ENCODE measurements at places on chromosomes 2 and 18. TPM values are rescaled to one million over a fixed set of nuclear protein-coding genes. Genes with fewer than 3 reads are reported as not detected.

DNA sequence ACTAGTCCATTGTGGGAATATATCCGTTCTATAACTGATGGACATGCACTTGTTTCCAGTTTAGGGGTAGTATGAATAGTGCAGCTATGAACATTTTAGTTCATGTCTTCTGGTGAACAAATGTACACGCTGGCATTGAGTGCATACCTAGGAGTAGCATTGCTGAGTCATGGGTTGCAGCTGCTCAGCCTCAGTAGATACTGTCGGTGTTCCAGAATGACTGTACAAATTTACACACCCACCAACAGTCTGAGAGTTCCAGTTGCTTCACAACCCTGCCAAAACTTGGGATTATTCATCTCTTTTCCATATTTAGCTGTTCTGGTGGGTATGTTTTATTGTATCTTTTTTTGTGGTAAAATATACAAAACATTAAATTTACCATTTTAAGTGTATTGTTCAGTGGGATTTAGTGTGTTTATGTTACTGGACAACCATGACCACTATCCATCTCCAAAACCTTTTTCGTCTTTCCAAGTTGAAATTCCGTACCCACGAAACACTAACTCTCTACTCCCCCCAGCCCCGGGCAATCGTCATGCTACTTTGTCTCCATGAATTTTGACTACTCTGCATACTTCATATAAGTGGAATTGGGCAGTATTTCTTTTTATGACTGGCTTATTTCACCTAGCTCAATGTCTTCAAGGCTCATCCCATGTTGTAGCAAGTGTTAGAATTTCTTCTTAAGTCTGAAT lies 281.0 kb downstream of the PRKCE start:
- DNase-seq, result no peak

DNA sequence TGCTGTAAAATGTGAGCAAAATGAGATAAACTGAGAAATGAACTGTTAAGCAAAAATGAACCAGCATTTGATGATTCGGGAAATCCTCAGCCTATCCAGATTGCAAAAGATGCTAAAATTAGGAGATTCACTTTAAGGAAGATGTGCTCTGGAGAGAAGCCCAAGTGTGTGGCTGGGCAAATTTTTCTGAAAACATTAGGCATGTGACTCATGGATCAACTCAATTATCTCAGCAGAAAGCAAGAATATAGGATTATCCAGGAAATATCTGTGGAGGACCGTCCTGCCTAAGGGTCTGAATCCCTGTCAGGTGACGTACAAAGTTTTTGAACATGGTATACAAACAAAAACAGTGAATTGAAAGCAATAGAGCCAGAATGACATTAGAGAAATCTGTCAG lies 1268.3 kb upstream of the TMEFF2 start:
- no peak for DNase-seq

CHPF gene
- 27.7 TPM for total RNA-seq

- DNase-seq, result no peak
These were observed 2.9 kb upstream of the COQ10B start for GRCh38 chr2:197450465-197450864.

NEURL3 gene
- not detected for total RNA-seq

DNA sequence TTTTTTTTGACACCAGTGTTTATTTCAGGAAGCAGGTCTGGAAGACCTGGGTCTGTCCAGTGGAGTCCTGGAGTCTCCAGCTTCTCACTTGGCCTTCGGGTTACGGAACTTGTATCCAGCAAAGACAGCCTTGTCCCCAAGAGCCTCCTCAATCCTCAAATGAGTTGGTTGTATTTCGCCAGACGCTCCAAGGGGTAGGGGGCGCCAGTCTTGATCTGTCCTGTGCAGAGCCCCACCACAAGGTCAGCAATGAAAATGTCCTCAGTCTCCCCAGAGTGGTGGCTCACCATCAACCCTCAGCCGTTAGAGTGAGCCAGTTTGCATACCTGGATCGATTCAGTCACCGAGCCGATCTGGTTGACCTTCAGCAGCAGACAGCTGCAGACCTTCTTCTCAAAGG lies 21.9 kb downstream of the ASXL2 start:
- DNase-seq, result peak; percentile 15

GRCh38 chr2:83528767-83529166 lies 930.3 kb downstream of the SUCLG1 start:
- no peak for DNase-seq

GRCh38 chr2:28356095-28356911 lies 36.4 kb upstream of the FOSL2 start:
- DNase-seq, result peak; percentile 40

DNA sequence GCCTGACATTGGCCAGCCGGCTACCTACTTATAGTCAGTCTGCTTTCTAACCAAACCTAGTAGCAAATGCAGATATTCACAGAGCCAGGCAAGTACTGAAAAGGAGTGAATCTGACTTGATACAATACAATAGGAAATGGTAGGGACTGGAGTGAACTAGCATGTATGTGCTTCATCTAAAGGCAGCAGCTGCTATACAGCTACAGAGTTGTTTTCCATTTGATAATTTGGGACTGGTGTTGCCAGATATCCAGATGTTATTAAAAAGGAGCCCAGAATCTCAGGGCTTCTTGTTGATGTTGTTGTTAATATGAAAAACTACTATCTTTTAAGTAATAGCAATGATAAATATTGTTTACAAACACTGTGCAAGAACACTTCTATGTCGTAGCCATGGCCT lies 159.4 kb downstream of the BABAM2 start:
- no peak for DNase-seq

LYPD6B gene
- not detected for total RNA-seq

SIX3 gene
- 28.8 TPM for total RNA-seq

Data from neural progenitor cell (in vitro differentiated cells).